ENCODE measurements at places on chromosomes 2 and 18.

GRCh38 chr2:200679535-200679934 is 93.7 kb downstream of the AOX1 start:
- no peak for DNase-seq

DNA sequence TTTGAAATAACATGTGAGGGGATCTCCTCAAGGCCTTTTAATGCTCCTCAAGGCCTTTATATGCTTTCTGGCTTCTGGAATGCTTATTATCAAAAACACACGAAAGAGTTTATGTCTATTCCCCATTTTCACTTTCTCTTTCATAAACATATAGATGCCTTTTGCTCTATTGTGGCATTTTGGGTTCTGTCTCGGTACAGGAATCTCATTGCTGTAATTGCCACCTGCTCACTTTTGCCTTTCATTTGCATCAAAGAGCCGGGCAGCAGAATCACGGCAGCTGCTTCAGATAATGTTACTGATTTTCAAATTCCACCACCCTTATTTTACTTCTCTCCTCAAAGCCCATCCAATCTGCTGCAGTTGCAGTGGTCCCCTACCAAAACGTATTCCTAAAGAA is 54.8 kb upstream of the LPIN2 start:
- DNase-seq = no peak

- DNase-seq = peak; percentile 76
These were observed 54.3 kb downstream of the TMX3 start for GRCh38 chr18:68660354-68661183.

- no peak for DNase-seq
These were observed 55.4 kb downstream of the NGEF start for GRCh38 chr2:232957657-232958090.

- peak; percentile 6 for DNase-seq
These were observed 3.8 kb downstream of the HNRNPLL start for GRCh38 chr2:38598991-38599295.

DNA sequence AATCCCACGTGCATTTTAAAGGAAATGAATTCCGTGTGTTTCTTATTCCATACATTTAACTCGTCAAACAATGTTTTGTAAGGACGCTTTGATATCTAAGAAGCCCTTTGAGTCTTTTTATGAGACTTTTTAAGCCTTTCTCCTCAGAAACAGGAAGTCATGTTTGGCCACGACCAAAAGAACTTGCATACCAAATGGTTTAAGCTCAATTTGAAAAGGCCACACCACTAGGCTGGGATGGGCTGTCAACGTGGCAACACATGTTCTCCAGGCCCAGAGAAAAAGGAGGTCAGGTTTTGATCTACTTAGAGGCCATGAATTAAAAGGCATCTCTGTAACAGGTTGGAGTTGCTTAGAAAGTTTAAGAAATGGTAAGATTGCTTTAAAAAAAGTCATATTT is 441.8 kb downstream of the CMPK2 start:
- no peak for DNase-seq

- DNase-seq = no peak
These were observed 4.7 kb downstream of the CHRNA1 start for GRCh38 chr2:174759381-174760065.

DNA sequence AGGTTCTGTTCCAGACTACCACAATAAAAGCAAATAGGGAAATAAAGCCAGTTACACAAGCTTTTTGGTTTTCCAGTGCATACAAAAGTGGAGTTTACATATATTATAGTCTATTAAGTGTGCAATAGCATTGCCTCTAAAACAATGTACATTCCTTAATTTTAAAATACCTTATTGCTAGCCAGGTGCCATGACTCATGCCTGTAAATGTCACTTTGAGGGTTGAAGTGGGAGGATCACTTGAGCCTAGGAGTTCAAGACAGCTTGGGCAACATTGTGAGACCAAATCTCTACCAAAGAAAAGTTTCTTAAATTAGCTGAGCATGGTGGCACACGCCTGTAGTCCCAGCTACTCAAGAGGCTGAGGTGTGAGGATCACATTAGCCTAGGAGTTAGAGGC is 52.9 kb upstream of the IMP4 start:
- DNase-seq = no peak

DNA sequence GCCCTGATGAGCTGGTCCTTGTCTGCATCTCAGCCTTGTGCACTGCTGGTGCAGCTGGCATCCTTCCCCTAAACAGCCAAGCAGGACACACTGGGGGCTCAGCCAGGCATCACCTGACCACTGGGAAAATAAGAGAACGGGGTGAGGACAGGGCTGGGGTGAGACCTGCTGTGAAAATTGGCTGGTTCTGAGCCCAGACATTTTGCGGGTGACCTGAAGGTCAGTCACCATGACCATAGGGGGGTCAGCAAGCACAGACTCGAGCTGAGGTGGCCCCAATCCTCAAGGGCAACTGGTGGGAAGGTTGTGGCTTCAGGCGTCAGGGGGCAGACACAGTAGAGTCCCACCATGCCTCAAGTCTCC is 144.9 kb upstream of the TWIST2 start:
- DNase-seq = no peak

DNA sequence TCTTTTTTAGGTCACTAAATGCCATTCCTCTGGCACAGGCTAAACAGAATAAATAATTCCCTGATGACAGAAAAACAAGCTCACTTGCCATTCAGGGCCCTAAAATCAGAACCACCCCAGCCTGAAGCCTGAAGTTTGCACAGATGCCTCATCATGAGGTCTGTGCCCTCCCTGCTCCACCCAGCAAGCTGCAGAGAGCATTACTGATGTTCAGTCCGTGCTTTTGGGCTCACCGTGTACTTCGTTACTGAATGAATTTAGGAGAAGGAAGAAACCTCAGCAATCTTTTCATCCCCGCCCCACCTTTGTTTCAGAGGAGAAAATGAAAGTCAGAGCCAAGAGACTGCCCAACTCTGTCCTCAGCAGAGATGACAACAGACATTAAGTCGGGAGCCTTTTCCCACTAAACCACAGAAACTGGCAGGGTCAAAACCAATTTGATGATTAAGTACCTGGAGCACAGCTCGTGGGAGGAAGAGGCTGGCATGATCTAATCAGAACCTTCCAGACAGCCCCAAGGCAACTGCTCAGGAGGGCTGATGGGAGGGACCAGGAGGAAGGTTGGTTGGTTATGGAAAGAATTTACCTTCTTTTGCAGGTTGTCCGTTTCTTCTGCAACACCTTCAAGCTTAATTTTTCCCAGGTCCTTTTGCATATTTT is 122.7 kb downstream of the LAMA1 start:
- DNase-seq = peak; percentile 41

- DNase-seq = no peak
These were observed 11.3 kb downstream of the GLS start for GRCh38 chr2:190891889-190892288.

DNA sequence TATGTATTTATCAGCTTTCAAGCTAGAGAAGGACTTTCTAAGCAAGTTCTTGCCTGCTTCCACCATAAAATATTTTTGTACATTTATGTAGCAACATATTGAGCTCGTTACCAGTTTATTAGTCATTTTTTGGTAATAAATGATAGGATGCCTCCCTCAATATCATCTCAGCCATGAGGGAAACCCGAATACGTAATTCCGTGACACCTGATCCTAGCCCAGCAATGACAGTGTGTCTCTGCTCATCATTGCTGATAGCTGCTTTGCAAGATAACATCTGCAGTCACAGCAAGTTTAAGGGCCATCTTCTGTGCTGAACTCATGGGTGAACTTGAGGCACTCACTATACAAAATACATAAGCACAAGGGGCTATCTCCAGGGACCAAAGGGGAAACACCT is 62.2 kb downstream of the COL6A3 start:
- DNase-seq = no peak

GRCh38 chr2:15546297-15547098 is 14.6 kb downstream of the NBAS start:
- no peak for DNase-seq

GRCh38 chr2:70344195-70344594 is 42.3 kb upstream of the FAM136A start:
- no peak for DNase-seq

DNA sequence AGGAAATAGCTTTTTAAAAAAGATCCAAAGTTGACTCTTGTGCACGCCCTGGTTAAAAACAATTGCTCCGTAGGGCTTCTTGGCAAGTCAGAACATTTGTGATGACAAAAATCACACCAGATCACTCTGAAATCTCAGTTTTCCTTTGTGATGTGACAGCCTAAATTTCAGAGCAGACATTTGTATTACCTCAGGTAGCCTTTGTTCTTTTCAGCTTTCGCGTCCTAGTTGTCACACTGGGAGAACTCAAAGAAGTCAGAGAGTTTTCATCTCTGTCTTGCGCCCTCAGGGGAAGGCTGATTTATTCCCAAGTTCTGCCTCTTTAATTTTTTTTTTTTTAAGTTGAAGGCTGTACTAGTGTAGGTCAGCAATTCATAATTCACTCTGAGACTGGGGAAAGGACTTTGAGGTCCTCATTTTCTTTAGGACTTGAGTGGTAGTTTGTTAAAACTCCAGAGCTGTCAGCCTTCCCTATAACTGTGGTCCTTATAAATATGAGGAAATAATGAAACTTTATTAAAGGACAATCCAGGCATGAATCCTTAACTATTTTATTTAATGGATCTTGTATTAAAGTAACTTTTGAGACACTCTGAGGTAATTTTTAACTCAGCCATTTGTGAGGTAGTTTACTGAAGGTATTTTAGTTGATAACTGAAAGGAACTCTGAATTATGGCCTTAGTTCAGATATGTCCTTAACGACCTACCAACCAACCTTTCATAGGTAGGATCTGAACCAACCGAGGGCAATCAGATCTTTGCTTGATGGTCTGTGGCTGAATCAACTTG is 525.1 kb upstream of the FAM98A start:
- DNase-seq = no peak

- DNase-seq = no peak
These were observed 14.5 kb upstream of the CIB4 start for GRCh38 chr2:26655611-26656195.

GRCh38 chr2:210072493-210072892 is 70.1 kb downstream of the RPE start:
- peak; percentile 1 for DNase-seq

GRCh38 chr18:64238076-64238475 is 89.2 kb upstream of the LINC00305 start:
- DNase-seq = no peak

DNA sequence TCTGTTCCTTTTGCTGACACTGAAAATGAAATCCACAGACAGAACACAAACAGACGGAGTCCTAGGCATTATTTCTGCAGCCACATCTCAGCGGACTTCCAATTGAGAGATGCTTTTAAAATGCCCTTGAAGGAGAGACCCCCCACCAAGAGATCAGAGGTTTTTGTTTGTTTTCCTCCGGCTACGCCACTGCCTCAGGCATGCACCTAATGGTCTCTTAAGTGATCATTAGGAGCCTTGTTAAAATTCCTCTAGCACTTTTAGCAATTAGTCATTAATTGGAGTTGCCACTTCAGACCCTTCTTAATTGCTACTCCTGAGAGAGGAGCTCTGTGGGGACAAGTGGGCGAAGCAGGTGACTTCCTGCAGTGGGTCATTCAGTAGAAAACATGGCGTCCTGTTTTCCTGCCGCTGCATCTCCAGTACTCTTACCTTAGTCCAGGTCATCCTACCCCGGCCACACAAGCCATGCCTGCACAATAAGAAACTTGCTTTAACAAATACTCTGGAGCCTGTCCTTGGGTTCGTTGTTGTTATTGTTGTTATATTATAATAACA is 257.7 kb upstream of the CHAC2 start:
- peak; percentile 100 for DNase-seq

- no peak for DNase-seq
These were observed 35.6 kb upstream of the NDUFV2 start for GRCh38 chr18:9066817-9067306.

DNA sequence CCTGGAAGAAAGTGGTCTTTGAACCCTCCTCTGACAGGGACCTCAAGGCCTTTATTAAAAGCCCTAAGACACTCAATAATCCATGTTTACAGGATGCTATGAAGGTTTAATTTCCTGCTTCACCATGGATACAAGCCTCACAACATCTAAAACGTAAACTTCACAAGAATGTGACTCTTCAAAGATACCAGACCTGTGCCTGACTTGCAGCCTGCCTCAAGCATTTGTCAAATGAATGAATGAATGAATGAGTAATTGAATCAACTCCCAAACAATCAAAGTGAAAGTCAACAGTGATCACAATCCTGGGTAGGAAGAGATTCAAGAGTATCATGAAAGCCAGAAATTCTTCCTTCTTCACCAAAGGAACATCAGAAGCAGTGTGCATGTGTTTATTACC is 30.4 kb downstream of the KLF7 start:
- DNase-seq = peak; percentile 30

GRCh38 chr2:166042356-166042755 is 85.5 kb downstream of the SCN1A start:
- DNase-seq = no peak

DNA sequence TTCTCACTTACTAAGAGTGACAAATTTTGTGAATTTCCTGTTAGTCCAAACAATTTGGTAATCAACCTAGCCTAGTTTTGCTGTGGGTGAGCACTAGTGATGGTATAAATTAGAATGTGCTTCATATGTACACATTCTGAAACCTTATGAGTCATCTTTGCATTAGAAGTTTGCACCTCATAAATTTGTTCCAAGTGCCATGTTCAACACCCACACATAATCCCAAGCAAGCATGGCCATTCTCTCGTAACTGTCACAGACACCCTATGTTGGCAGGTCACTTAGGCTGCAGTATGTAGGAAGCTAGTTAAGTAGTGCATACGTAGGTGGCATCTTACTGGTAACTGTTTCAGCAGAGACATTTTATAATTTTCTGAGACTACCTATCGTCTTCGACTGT is 46.9 kb downstream of the NAB1 start:
- peak; percentile 19 for DNase-seq

DNA sequence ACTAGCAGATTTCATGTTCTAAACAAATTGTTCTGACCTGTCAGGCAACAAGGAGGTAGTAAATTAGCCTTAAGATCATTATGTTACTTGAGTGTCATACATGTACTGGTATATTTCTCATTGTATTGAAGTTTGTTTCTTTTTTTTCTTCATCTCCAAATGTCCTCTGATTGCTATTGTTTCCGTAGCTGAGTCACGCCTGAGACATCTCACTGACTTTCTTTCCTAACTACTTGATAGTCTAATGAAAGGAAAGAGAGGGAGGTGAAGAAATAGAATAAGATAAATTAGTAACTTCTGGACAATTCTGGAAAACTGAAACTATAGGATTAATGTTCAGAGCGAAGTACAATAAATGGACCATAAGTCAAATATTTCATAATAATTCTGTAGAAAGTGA is 1049.9 kb downstream of the TSN start:
- DNase-seq = no peak

All from NCI-H69 (cell line).